Activated effector memory CD4-positive, alpha-beta T cell treated with anti-CD3 and anti-CD28 coated beads, Interleukin-2, amount 50 U/mL, for 16 hours (primary cell): ENCODE measurements at places on chromosomes 4 and X.

DNA sequence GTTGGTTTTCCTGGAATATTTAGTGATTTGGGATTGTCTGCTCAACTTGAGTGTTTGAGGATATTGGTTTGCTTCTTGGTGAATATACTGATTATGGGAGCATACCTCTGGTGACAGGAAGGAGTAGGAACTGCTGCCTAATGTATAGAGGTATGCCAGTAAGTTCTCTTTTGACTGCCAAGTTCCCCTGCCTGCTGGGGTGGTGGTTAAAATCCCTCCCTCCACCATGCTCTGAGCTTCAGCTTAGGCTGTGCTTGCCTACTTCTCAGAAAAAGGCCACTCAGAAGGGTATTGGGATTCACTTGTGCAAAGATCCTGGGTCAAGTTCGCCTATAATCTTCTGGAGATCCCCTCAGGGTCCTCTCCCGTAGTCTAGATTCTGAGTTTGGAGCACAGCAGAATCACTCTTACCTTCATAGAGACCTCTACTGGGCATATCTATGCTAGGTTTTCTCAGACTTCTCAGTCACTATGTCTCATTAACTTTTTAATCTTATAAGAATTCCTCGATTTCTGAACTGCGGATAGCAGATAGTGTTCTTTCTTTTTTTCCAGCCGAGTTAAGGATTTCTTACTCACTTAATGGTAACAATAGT is 44.7 kb upstream of the DCK start:
- DNase-seq, result no peak

GRCh38 chrX:136219893-136220292 is 31.3 kb downstream of the MAP7D3 start:
- DNase-seq, result no peak

GRCh38 chr4:128220286-128221235 is 67.1 kb downstream of the PGRMC2 start:
- DNase-seq, result no peak

GRCh38 chrX:69469975-69470374 is 34.2 kb upstream of the NALF2 start:
- DNase-seq, result no peak

- no peak for DNase-seq
Measured at GRCh38 chrX:44274096-44274495, 69.4 kb downstream of the EFHC2 start.

- DNase-seq, result no peak
Measured at GRCh38 chr4:123304151-123304964, 92.2 kb upstream of the SPRY1 start.

- no peak for DNase-seq
Measured at GRCh38 chr4:113141901-113142346, 92.5 kb downstream of the ANK2 start.

GRCh38 chr4:122921971-122922876 is at the start of gene NUDT6:
Gene NUDT6, minus strand, starts transcription at chr4:122922597. Its CDS starts 25 bp downstream, at chr4:122922572.
- DNase-seq, result peak; percentile 76

- peak; percentile 41 for DNase-seq
Measured at GRCh38 chrX:1676866-1677265, 62.0 kb downstream of the ASMT start.

DNA sequence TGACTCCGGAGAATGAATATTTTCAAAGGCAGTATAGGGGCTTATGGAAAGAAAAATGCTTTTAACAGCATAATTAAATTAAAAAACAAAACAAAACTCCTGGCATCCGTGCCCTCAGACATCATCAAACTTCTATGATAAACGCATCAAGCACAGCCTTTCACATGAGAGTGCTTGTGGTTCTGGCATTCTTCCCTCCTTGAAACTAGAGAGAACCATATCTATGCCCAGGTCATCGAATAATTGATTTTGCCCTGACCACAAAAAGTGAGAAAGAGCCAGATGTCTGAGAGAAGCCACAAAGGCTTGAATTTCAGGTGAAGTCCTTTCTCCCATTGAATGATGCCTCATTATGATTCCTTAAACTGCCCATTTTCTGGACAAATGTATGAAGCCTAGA is 286.8 kb downstream of the CBLL2 start:
- DNase-seq, result no peak

GRCh38 chrX:110081320-110081719 is 78.4 kb downstream of the TMEM164 start:
- no peak for DNase-seq

DNA sequence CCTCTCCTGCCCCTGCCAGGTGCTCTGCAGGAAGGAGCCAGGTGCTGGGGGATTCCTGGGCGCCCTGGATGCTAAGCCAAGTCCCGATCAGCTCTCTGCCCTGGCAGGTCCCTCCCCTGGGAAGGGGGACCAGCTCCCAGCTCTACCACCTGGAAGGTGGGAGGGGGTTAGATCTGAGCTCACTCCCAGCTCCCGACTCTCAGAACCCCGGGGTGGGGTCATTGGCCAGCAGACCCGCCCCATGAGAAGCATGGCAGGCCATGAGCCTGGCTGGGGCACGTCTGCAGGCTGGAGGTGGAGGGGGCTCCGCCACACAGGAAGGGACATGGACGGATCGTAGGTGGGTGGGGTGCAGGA is 83.4 kb upstream of the NKX1-1 start:
- peak; percentile 33 for DNase-seq

GRCh38 chr4:186807808-186808629 is 84.4 kb upstream of the FAT1 start:
- DNase-seq, result no peak

GRCh38 chrX:23964191-23964590 is 56.4 kb downstream of the CXorf58 start:
- no peak for DNase-seq

- DNase-seq, result no peak
Measured at GRCh38 chr4:107792711-107793110, 32.0 kb upstream of the SGMS2 start.

GRCh38 chr4:78131403-78131802 is 74.3 kb downstream of the FRAS1 start:
- DNase-seq, result no peak

GRCh38 chr4:147689067-147689466 is 5.1 kb upstream of the PRMT9 start:
- DNase-seq, result no peak

- no peak for DNase-seq
Measured at GRCh38 chr4:25578432-25578831, 77.2 kb upstream of the SLC34A2 start.

GRCh38 chr4:6893449-6894085 is 16.1 kb upstream of the TBC1D14 start:
- peak; percentile 57 for DNase-seq

GRCh38 chr4:31408121-31408520 is 688.0 kb downstream of the PCDH7 start:
- no peak for DNase-seq

DNA sequence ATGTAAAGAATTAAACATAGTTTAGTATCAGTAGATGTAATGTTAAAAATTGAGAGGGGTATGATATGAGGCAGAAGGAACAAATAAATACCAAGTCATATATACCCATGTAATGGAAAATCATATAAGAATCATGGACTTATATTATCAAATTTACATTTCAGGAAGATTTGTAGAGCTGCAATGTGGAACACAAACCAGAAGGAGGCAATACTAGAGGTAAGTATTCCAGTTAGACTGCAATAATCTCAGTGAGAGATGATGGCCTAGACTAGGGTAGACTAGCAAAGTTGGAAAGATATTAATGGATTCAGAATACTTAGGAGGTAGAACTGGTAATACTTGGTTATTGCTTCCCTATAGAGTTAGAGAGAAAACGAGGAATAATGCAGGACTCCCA is 603.0 kb upstream of the KLHL4 start:
- no peak for DNase-seq
